Substantia nigra (tissue), 51 donors: ENCODE measurements at places on chromosomes 1 and 21.

DNA sequence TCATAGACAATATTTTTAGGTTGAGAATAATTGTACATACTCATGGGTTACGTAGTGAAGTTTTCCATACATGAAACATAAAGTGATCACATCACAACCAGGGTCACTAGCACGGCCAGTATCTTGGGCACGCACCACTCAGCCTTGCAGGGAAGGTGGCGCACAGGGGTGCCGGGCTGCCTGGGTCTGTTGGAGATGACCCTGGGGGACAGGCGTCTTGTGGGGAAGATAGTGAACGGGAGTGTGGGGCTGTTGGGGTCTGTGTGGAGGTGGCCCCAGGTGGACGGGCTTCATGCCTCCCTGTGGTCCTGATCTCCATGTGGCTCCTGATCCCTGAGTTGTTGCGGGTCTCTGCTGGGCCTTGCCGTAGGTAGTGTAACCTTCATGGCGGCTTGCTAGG lies 38.3 kb upstream of the PRSS38 start:
- no peak for DNase-seq

DNA sequence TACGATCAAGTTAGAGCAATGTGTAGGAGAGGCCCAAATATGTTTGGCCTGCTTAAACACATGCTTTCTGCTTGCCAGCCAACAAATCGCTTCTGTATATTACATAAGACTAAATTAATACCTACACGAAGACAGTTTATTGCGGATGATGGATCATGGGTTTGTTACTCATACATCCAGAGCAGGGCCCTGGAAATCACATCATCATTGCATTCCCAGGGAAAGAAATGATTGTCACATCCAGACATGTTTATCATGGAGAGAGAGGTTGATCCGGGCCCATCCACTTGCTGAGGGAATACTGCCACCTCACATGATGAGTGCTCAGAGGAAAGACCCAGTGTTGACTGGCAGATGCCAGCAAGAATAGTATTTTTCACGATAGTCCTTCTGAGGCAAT lies 282.6 kb downstream of the NUF2 start:
- DNase-seq, result no peak

- DNase-seq, result no peak
Measured at GRCh38 chr21:32994305-32994704, 31.4 kb upstream of the OLIG2 start.

GRCh38 chr21:23401278-23401677 lies 2206.0 kb downstream of the MRPL39 start:
- no peak for DNase-seq

GRCh38 chr1:65165269-65165993 lies 17.4 kb downstream of the AK4 start:
- DNase-seq, result no peak

DNA sequence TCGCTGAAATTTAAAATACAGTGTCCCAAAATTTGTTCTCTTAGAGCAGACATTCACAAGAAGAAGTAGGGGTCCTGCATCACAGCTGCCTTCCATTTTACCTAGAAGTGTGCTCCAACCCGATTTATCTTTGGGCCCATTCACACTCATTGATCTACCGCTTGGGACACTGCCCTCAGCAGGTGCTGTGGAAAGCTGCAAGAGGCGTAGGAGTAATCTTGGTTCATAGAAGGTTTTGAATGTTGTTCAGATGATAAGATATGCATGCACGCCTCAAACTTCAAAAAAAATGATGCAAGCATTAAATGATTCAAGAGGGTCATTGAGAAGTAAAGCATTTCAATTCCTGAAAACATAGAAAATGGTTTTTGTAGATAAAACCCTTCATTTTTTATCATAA lies 18.6 kb upstream of the C1orf105 start:
- DNase-seq, result no peak

GRCh38 chr1:200040481-200041138 lies 13.1 kb downstream of the NR5A2 start:
- DNase-seq, result no peak

- DNase-seq, result no peak
Measured at GRCh38 chr1:121418369-121419049, 233.7 kb downstream of the SRGAP2C start.

- no peak for DNase-seq
Measured at GRCh38 chr1:180167721-180168467, 13.2 kb downstream of the QSOX1 start.

DNA sequence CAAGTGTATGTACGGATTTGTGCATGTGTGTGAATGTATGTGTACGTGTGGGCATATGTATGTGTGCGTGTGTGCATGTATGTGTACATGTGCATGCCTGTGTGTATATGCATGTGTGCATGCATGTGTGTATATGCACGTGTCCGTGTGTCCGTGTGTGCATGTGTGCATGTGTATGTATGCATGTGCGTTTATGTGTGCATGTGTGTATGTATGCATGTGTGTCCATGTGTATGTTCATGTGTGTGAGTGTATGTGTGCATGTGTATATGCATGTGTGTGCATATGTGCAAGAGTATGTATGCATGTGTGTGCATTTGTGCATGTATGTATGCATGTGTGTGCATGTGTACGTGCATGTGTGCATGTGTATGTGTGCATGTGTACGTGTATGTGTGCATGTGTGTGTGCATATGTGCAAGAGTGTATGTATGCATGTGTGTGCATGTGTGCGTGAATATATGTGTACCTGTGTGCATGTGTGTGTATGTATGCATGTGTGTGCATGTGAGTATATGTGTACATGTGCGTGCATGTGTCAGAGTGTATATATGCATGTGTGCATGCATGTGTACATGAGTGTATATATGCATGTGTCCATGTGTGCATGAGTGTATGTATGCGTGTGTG lies 15.6 kb downstream of the EPHA8 start:
- no peak for DNase-seq

DNA sequence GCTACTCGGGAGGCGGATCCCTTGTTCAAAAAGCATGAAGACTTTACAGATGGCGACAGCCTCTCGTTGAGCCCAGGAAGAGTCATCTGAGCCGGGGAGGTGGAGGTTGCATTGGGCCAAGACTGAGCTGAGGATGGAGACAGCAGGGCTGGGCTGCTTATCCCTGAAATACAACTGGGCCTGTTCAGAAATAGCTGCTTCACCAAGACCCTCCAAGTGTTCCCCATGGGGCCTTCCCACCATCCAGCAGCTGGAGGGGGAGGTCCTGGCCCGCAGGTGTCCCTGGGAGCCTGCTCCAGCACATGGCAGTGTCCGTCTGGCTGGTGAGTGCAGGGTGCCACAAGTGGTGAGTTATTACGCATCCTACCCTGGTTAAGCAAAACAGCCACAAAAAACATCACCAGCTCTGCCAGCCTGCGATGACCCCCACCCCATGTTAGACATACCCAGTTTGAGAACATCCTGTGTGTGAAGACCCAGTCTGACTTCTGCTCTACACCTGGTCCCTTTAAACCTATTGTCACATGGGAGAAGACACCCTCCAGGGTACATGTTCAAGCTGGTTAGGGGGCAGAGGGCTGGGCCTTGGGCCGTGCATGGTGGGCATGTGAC lies 93.1 kb upstream of the TMPRSS2 start:
- DNase-seq, result no peak

GRCh38 chr1:157961805-157962762 lies 31.4 kb upstream of the KIRREL1 start:
- no peak for DNase-seq
